ENCODE measurements at places on chromosomes 3 and 15.
A peak's percentile ranks its signal among the peaks of the same experiment; 100 is the strongest.

- no peak for DNase-seq
Observed at GRCh38 chr3:148221303-148221702, 476.4 kb upstream of the AGTR1 start.

DNA sequence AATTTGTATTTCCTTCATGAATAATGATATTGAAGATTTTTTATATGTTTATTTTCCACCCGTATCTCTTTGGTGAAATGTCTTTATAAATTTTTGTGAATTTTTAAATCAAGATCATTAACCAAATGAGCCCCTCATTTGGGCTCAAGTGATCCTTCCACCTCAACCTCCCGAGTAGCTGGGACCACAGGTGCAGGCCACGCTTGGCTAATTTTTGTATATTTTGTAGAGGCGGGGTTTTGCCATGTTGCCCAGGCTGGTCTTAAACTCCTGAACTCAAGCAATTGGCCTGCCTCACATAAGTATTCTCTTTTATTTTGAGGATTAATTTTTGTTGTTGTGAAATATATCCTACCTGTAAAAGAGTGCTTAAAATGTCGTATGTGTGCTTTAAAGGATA lies 4.9 kb downstream of the BBS4 start:
- no peak for DNase-seq

GRCh38 chr3:11155341-11156025 lies 1.2 kb downstream of the HRH1 start:
- peak; percentile 79 for DNase-seq

DNA sequence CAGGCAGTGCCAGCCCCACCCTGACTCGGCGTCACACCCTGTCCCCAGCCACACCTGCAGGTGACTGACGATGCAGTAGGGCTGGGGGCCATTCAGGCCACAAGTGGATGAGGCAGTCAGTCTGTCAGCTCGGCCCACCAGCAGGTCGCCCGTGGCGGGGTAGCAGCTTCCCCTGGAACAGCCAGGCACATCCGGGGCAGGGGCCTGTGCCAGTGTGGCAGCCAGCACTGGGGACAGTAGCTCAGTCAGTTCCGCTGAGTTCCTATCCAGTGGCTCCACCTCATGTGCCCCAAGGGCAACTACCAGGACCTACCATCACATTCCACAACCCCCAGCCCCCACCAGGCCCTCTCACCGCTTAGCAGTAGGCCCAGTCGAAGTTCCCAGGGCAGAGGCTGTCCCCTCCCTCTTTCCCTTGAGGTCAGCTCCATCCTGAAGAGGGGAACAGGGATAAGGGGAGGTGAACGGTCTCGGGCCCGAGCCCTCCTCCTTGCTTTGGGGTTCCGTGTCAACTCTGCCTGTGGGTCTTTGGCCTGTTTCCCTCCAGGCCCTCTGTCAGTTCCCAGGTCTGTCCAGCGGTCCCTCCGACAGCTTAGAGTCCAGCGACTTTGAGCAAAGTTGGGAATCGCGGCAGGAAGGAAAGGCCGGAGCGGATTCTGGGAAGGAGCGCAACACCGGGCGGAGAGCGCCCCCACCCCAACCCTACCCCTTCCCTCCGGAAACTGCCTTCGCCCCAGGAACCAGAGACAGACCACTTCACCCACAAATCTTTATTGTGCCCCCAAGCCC lies at the start of gene LAMB2:
LAMB2 (minus strand) TSS at position 614 of the 789 bp plus-strand sequence; CDS start at position 431, 183 bp downstream.
- peak; percentile 83 for DNase-seq

DNA sequence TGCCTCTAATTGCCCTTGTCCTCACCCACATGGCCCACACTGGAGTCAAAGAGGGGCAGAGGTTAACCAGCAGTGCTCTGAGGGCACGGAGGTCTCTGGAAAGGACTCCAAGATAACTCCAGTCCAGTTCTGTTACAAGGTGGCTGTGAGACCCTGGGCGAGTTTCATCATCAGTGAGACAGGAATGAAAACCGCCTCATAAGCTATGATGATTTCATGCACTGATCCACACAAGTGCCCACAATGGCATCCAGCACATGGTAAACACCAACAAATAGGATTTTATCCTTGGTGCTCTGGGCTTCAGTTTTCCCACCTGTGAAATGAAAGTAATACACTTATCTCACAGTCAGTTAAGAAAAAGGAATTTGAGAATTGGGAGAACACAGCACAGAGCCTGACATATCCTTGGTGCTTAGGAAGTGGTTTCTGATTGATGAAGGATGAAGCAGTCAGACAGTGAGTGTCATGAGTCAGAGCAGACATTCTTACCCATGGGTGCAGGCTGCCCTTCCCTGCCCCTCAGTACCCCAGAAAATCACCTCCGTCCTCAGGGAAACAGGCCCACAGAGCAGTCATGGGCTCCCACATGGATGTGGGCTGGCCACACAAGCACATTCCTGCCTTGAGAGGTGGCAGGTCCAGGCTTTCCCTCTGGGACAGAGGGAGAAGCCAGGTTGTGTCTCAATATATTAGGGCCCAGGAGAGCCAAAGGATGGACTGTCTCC lies 48.4 kb downstream of the DAPK2 start:
- no peak for DNase-seq

DNA sequence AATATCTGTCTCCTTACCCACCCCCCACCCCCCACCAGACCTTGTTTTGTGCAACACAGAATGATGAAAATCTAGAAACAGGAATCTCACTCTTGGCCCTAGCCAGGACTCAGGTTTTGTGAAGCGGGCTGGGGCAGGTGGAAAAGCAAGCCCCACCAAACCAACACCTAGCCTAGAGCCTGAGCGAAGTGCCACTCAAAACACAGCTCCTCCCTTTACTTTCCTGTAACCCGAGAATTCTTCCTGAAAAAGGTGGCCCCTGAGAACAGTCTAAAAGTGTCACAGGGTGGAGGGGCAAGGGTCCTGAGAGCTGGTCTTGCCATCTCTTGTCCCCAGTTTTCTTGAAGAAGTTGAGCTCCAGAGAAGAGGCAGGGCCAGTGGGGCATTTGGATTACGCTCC lies 17.4 kb upstream of the RPUSD3 start:
- DNase-seq: no peak

DNA sequence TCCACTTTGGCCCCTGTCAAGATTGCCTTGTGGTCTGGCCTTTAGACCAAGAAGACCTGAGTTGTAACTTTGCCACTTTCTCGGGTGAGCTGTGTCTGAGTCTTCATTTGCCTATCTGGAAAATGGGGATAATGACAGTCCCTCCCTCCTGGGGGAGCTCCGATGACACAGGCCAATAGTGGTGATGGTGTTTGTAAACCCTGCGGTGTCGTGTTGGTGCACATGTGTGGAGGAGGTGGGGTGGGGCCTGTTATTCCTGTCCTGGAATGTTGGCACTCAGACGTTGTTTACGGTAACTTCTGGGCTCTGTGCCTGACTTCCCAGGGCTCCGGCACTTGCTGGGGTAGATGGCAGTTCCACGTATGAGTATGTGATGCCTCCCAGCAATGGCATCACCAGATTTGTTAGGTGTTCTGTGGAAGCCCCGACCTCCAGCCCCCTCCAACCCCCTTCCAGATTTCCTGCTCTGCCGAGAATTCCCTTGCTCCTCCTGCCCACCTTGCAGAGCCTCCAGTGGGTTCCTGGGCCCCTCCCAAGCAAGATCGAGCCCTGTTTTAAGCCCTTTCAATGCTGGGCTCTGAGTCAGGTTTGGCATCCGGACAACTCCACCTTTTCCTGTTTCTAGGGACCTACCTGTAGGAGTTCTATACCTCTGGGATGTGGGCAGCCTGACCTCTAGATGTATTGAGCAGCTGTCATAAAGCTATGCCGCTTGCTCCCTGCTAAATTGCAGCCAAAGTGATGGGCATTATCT lies 31.4 kb downstream of the HRH1 start:
- peak; percentile 84 for DNase-seq

GRCh38 chr3:118204052-118204656 lies 830.5 kb downstream of the IGSF11 start:
- DNase-seq: no peak

- no peak for DNase-seq
Observed at GRCh38 chr15:38299216-38299615, 46.6 kb downstream of the SPRED1 start.

GRCh38 chr3:101646726-101647125 lies 30.2 kb downstream of the ZBTB11 start:
- no peak for DNase-seq

DNA sequence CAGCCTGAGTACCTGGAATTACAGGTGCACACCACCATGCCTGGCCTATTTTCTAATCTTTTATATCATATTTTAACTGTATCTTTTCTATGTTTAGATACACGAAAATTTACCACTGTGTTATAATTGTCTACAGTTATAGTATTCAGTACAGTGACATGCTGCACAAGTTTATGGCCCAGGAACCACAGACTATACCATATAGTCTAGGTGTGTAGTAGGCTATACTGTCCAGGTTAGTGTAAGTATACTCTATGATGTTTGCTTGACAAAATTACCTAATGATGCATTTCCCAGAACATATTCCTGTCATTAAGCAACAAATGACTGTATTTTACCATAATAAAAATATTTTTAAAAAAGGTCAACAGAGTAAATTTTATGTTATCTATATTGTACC lies 5.5 kb downstream of the LRRFIP2 start:
- no peak for DNase-seq

GRCh38 chr15:66580643-66581042 lies 14.8 kb upstream of the LCTL start:
- no peak for DNase-seq

DNA sequence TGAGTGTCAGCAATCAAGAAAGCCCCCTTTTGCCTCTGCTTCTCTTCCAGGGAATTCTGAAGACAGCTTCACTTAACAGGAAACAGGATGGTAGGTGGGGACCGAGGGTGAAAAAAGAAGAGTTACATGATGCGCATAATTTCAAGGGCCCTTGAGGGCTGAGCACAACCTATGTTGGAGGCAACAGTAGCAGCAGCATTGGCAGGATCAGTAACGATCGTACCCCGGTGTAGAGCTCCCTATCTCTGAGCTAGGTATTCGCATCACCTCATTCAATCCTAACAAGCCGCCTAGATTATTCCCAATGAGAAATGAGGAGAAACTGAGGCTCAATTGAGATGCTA lies 432 bp upstream of the RAD54L2 start:
- DNase-seq: peak; percentile 24

DNA sequence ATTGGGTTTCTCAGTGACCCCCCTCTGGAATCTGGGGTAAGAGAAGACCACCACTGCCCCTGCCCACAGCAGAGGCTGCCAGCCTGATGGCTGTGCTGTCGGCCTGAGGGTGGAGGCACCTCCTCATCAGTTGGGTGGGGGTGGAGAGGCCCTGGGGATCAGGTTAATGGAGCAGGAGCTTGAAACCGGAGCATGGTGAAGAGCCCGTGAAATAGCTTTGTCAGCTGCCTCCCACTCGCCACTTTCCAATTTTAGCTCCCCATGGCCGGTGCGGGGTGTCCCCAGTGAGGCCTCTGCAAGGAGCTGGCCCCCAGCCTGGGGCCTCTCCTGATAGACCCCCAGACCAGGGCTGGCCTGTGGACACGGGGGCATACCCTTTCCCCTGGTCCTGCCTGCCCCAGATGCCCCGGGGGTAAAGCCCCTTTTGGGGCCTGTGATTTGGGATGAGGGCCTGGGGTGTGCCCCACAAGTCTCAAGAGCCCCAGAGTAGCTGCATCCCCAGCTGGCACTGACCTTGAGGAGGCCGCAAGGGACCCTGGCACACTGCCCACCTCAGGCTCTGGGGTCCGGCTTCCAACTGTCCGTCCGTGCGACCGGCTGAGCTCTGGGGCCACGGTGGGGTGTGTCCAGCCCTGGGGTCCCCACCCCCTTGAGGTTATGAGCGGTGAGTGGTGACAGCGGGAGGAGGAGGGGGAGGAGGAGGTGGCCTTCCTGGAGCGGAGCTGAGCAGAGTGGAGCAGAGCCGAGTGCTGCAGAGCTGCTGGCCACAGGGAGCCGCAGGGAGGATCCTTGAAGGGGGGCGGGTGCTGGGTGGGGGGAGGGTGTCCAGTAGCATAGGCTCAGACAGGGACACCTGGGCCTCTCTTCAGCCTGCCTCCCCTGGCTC lies at the start of gene HHATL:
HHATL (minus strand) TSS at position 733 of the 886 bp plus-strand sequence. CDS start 1,972 bp downstream, outside the sequence.
- DNase-seq: no peak

GRCh38 chr3:196219970-196220311 lies 3.6 kb downstream of the SLC51A start:
- no peak for DNase-seq

DNA sequence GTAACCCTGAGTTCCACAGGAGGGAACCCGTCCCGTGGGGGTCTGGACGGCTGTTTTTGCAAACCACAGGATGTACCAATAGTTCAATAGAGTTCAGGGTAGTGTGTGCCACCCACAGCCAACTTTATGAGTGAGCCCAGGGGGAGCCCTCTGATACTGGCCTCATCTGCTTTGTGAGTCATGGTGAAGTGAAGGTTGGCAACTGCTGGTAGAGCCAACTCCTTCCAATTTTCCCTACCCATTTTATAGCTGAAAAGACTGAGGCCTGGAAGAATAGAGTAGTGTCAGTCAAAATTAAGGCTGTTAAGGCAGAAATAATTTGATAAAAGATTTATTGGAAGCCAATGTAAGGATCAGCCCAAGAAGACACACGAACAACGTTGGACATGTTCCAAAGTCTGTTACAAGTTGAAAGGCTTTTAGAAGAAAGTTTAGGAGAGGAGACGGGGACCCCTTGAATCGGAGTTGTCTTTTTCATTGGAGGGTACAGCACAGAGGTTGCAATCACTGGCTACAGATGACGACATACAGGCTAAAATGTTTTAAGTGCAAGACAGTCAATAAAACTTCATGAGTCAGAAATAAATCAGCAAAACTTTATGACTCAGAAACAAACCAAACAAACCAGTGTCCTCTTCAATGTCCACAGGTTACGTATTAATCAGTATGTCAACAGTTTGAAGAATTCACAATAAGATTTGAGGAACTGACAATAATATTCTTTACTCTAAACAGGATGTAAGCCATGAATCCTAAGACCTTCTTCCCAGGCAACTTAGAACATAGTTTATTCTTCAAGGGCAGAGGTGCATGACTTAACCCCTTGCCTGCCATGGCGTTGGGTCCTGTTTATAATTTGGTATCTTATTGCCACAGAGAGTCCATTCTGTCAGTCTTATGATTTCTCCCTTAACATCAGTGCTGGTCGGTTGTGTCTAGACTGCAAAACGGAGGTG lies 62.9 kb upstream of the NR2E3 start:
- DNase-seq: peak; percentile 85

GRCh38 chr3:5195605-5196004 lies 8.1 kb downstream of the EDEM1 start:
- DNase-seq: no peak

- DNase-seq: no peak
Observed at GRCh38 chr15:73024168-73024567, 28.1 kb upstream of the NEO1 start.

GRCh38 chr15:99435113-99435695 lies 130.6 kb upstream of the MEF2A start:
- no peak for DNase-seq
